ENCODE measurements at places on chromosomes 7 and 10. TPM values are rescaled to one million over a fixed set of nuclear protein-coding genes. Genes with fewer than 3 reads are reported as not detected.

MRLN gene
- 0.48 TPM for polyA plus RNA-seq

PIK3AP1 gene
- polyA plus RNA-seq, result 4.5 TPM

H2BK1 gene
- polyA plus RNA-seq, result not detected

CAV2 gene
- polyA plus RNA-seq, result 27.0 TPM

MYH16 gene
- polyA plus RNA-seq, result 0.20 TPM

DNAJC2 gene
- 55.2 TPM for polyA plus RNA-seq

ELN gene
- 46.4 TPM for polyA plus RNA-seq

CFTR gene
- polyA plus RNA-seq, result 11.3 TPM

ZNF467 gene
- polyA plus RNA-seq, result 27.8 TPM

EBF3 gene
- polyA plus RNA-seq, result 2.7 TPM

LRRC18 gene
- polyA plus RNA-seq, result 0.20 TPM

RGS10 gene
- polyA plus RNA-seq, result 26.9 TPM

MLXIPL gene
- 4.8 TPM for polyA plus RNA-seq

AMZ1 gene
- 0.63 TPM for polyA plus RNA-seq

PAOX gene
- polyA plus RNA-seq, result 6.3 TPM

PDK4 gene
- 17.4 TPM for polyA plus RNA-seq

OR9A2 gene
- not detected for polyA plus RNA-seq

SLC16A12 gene
- polyA plus RNA-seq, result 33.3 TPM

TRIM73 gene
- polyA plus RNA-seq, result 7.6 TPM

PRKCQ gene
- 16.5 TPM for polyA plus RNA-seq

FANK1 gene
- polyA plus RNA-seq, result 13.1 TPM

OPN4 gene
- polyA plus RNA-seq, result not detected

CDC14C gene
- polyA plus RNA-seq, result 0.08 TPM

NKX2-3 gene
- polyA plus RNA-seq, result not detected

GPR146 gene
- polyA plus RNA-seq, result 2.5 TPM

PON1 gene
- 0.33 TPM for polyA plus RNA-seq

MKX gene
- polyA plus RNA-seq, result 0.07 TPM

ITGA8 gene
- polyA plus RNA-seq, result 47.7 TPM

ADRB1 gene
- 0.12 TPM for polyA plus RNA-seq

TAS2R3 gene
- polyA plus RNA-seq, result 1.2 TPM

PANK1 gene
- polyA plus RNA-seq, result 48.2 TPM

UBE3C gene
- 51.9 TPM for polyA plus RNA-seq

ARHGAP22 gene
- 0.93 TPM for polyA plus RNA-seq

MRC1 gene
- 9.5 TPM for polyA plus RNA-seq

GNG11 gene
- 38.1 TPM for polyA plus RNA-seq

PITX3 gene
- 0.43 TPM for polyA plus RNA-seq

FGL2 gene
- 56.0 TPM for polyA plus RNA-seq

CYP3A5 gene
- polyA plus RNA-seq, result 2.7 TPM

PRXL2A gene
- polyA plus RNA-seq, result 118 TPM

LLCFC1 gene
- polyA plus RNA-seq, result 1.5 TPM

Measured in left kidney (tissue), 8 donors.